Fibroblast of skin of right quadriceps (primary cell): ENCODE measurements at places on chromosomes 2 and 18.

- no peak for DNase-seq
These were observed 32.8 kb upstream of the PEX13 start for GRCh38 chr2:60984720-60985119.

DNA sequence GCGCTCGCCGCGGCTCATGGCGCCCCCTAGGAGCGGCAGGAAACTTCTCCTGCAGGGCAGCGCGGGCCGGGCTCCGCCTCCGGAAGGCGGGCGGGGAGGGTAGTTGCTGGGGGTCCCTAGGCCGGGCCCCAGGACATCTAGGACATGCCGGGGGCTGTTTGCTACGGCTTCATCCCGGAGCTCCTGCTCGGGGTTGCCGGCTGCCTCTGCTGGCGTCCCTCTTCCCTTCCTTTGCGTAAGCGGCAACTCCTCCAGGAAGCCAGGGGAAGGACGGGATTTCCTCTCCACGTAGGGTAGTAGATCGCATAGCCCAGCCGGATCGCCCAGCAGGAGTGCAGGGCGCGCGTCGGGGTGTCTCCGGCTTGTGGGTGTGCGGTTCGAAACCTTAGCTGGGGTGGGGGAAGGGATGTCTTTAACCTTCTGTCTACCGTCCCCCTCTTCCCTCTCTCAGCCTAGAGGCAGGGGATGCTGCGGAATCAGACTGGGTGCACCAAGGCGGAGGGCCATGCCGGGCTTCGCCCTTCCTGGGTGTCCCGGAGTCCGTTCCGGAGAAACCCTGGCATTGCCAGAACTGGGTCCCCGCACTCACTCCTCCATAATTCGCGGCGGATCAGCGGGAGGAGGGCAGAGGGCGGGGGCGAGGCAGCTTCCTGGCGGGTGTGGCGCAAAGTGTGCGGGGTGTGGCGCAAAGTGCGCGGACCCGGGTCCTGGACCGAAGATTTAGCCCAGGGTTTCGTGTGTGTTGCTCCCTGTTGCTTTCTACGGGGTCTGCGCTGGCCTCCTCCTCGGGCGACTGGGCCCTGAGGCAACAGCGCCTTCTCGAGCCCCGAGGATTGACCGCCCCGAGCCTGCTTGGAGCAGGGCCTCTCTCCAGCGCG, 12.2 kb upstream of the SKOR2 start:
- peak; percentile 53 for DNase-seq

- no peak for DNase-seq
These were observed 37.0 kb downstream of the SMCHD1 start for GRCh38 chr18:2692508-2692907.

- no peak for DNase-seq
These were observed 7.8 kb downstream of the FOSL2 start for GRCh38 chr2:28400419-28400818.

GRCh38 chr2:166193407-166193806, 65.6 kb upstream of the SCN1A start:
- no peak for DNase-seq

DNA sequence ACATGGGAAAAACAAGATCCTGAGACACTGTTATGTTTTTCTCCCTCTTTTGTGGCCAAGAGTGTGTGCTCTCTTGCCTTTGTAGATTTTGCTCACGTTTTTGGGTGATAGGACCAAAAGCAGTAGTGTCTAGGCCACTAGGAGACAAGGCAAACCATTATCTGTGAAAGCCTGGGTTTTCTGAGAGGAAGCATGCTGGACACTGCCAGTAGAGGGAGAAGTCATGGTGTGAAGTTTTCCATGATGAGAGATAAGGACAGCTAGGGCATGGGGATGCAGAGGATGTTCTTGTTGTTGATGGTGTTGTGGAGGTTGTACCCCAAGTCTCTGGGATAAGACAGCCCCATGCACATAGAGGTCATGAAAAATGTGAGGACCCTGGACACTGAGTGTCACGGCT, 285.3 kb downstream of the SOX11 start:
- DNase-seq, result no peak

- no peak for DNase-seq
These were observed 45.9 kb upstream of the KCNF1 start for GRCh38 chr2:10865841-10866240.

- no peak for DNase-seq
These were observed 69.7 kb downstream of the DCC start for GRCh38 chr18:52409727-52410126.

DNA sequence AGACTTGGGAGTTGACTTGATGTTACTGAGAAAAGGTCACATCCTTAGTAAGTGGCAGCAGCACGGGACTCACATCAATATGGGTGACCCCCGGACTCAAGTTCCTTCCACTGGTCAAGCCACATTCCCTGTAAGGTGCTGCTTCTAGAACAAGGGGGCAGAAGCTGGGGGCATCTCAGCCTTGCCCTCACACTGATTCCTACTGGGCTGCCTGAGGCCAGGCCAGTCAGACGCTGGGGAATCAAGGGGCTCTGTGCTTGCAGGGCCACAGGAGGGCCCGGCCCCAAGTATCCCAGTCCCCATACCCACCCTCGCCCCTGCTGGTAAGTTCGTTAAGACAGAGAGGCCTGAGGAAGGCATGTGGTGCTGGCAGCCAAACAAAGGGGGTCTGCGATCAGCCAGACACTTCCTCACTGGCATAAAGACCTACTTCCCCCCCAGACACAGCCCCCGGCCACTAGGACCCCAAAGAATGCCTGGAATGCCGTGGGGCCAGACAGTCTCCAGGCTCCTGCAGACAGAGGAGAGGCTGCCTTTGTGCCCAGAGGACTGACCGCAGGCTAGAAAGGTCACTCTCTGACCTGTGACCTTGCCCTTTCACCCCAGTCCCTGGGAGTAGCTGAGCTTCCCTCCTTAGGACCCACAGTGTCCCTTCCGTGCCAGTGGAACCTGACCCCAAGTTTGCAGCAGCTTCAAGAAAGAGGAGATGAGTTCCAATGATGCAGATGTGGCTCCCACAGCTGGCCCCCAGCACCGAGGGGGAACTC, 83.6 kb downstream of the HS1BP3 start:
- no peak for DNase-seq

DNA sequence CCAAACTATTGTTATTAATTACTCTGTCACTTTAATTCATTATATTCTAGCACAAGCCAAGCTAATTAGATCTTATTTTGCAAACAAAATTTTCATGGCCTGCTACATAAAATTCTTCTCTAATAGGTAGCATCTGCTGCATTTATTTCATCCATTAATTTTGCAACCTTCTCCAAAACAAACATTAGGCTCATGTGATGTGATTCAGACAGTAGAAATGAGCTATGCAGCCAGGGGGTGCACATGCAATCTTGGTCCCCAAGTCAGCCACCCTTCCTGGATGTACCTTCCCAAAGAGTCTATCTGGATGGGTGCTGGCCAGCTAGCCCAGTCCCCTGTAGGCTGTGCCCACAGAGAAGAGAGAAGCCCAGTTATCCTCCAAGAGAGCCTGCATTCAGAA, 242.1 kb upstream of the OSR1 start:
- DNase-seq, result peak; percentile 31

- no peak for DNase-seq
These were observed 232.8 kb downstream of the EIPR1 start for GRCh38 chr2:3144856-3145255.

DNA sequence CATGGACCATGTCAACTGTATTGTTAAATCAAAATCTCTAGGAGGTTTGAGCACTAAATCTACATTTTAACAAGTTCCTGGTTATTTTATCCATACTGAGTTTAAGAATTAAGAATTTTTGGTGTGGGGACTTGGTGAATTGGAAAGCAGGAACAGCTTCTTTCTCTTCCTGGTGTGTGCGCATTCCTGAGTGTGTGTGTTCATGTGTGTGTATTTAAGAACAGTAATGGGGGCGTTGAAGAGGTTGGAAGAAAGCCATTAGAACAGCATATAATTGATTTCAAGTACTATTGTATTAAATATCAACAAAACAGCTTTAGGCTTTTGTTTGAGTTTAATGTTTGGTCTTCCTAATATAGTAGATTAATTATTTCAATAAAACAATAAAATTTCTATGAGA, 801.3 kb upstream of the ID2 start:
- DNase-seq, result peak; percentile 29

GRCh38 chr2:215410932-215411285, 25.0 kb downstream of the FN1 start:
- DNase-seq, result peak; percentile 96

- peak; percentile 29 for DNase-seq
These were observed 3.5 kb downstream of the NDUFA10 start for GRCh38 chr2:240021488-240022104.

- DNase-seq, result no peak
These were observed 126.9 kb upstream of the PIK3C3 start for GRCh38 chr18:41828137-41828536.

DNA sequence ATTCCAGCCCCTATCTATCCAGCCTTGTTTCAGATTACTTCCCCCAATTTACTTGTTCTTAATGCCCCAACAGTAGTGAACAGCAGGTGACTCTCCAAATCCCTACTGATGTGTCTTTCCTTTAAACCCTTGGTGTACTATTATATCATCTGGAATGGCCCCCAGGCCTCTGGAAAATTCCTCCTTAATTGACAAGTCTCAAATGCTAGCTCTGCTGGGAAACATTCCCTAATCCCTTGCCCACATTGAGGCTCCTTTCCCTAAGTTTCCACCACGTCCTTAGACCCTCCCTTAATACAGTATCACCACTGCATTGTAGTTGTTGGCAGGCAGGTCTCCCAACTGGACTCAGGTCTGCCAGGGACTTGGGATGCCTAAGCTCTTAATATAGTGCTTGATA, 41.0 kb downstream of the MYO3B start:
- DNase-seq, result no peak

DNA sequence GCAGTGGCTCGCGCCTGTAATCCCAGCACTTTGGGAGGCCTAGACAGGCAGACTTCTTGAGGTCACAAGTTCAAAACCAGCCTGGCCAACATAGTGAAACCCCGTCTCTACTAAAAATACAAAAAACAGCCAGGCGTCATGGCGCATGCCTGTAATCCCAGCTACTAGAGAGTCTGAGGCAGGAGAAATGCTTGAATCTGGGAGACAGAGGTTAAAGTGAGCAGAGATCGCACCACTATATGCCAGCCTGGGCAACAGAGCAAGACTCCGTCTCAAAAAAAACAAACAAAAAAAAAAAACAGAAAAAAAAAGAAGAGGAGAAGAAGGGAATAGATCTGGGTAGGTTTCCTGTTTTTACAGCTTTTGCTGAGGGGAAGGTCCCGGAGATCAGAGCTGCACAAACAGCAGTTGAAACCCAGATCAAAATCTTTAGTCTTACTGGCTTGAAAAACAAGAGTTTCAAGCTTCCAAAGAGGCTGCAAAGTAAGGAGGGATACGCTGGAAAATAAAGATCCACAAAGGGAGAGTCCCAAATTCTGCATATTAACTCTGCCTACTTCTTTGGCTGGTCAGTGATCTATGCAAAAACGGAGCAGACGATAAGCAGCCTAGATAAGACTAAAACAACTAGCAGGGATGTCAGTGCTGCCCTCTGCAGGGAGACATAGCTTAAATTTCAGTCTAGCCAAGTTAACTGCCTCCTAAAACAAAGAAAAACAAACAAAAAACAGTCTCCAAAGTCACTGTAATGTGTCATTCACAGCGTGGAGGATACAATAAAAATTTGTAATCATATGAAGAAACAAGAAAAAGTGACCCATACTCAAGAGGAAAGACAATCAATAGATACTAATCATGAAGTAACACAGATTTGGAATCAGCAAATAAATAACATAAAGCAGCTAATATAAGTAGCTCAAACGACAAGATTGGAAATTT, 74.1 kb downstream of the TLK1 start:
- peak; percentile 41 for DNase-seq

GRCh38 chr2:226136739-226137138, 662.9 kb downstream of the IRS1 start:
- DNase-seq, result no peak

- DNase-seq, result peak; percentile 73
These were observed 75.0 kb downstream of the CERS6 start for GRCh38 chr2:168530982-168531622.

- DNase-seq, result no peak
These were observed 112.9 kb downstream of the SOS1 start for GRCh38 chr2:39007875-39008504.

- DNase-seq, result peak; percentile 5
These were observed 344.3 kb upstream of the KCNH7 start for GRCh38 chr2:163182764-163183354.

- no peak for DNase-seq
These were observed 85.2 kb downstream of the HS1BP3 start for GRCh38 chr2:20565623-20566236.

DNA sequence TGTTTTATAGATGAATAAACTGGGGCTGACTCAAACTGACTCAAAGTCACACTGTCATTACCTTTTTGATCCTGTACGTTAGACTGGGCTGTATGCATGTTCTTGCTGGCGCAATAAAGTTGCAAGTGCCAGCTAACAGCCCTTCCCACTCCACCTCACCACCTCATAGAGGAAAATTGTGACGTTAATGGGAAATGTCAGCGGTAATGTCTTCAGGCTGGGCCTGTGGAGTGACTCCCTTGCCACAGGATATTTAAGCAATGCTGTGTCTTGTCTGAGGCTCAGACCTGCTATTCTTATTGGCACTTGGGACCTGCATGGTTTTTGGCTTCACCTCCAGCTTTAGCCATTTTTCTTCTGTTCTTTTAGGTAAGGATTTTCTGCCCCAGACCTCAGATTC, 25.2 kb upstream of the CASP10 start:
- DNase-seq, result no peak

DNA sequence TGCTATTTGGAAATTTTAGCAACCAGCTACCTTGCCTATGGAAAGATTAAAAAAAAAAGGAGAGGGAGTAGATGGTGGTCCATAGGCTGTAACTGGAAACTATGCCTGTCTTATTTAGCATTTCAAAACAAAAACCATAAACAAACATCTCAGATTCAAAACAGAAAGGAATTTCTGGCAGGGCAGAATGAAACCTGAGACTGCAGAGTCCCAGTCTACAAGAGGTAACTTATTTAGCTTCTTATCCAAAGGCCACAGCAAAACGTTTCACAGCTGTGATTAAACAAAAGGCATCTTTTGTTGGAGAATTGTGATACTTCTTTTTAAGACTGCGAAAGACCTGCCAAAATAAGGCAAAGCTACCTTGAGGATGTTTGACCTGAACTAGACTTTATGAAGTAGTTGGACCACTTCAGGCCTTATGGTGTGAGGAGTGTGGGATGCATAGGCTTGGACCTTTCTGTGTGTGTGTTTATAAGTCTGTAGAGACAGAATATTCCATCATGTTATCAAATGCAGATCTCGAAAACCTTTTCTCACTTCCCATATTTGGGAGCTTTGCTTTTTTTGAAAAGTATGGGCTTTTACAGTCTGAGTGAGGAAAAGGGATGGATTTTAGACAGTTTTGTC, 11.0 kb downstream of the CRIM1 start:
- no peak for DNase-seq

- DNase-seq, result no peak
These were observed 197.1 kb downstream of the BCL11A start for GRCh38 chr2:60356346-60356745.

DNA sequence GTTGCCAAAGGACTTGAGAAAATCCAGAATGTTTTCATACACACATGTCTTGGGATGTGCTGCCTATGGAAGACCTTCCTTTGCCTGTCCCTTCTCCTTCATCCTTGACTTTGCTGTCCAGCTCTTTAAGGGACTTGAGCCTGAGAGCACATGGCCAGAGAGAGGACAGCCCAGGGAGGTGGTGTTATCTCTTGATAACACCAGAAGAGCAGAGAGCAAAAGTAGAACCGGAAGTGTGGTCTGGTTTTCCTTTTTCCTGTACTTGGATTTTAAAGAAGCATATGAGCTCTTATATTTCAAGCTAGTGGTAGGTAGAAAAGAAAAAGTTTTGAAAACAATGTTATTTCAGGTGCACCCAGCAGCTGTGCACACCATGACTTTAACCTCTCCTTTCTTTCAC, 94.1 kb upstream of the ZNF532 start:
- DNase-seq, result no peak

GRCh38 chr2:104476075-104476474, 377.8 kb upstream of the POU3F3 start:
- DNase-seq, result no peak

GRCh38 chr18:29161429-29161828, 984.5 kb upstream of the CDH2 start:
- DNase-seq, result no peak
